NCI-H1092 treated with DMSO at 0.1 percent for 48 hours (cell line): ENCODE measurements at places on chromosomes 2 and 18.

- no peak for DNase-seq
Observed at GRCh38 chr18:58785171-58785805, 79.4 kb upstream of the ZNF532 start.

DNA sequence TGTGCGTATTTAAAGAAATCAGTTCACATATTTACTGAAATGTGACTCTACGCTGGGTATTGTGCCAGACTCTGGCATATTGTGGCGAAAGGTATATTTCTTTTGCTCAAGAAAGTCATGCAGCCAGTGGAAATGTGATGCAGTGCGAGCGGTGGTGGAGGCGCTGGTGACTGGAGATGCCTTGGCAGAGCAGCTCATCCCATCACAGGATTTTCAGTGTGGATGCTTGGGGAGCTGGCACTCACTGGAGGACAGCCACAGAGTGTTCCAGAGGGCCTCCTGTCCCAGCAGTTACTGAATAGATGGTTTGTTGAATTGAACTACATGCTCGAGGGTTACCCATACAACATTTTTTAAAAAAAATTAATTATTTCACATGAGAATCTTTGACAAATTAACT is 117.6 kb downstream of the ZNF407 start:
- DNase-seq = no peak

DNA sequence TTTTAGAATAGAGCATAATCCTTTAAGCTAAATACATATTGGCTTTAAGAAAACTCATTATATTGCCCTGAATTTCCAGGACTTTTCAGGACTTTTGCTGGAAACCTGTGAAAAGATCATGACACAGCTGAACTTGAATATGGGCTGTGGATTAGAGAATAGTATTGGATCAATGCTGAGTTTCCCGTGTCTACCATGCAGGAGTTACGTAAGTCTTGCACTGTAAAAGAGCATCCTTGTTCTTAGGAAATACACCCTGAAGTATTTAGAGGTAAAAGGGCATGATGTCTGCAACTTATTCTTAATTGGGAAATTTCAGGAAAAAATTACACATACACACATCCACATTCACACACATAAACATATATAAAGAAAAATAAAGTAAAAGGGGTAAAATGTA is 82.1 kb downstream of the ZFP36L2 start:
- DNase-seq = no peak

DNA sequence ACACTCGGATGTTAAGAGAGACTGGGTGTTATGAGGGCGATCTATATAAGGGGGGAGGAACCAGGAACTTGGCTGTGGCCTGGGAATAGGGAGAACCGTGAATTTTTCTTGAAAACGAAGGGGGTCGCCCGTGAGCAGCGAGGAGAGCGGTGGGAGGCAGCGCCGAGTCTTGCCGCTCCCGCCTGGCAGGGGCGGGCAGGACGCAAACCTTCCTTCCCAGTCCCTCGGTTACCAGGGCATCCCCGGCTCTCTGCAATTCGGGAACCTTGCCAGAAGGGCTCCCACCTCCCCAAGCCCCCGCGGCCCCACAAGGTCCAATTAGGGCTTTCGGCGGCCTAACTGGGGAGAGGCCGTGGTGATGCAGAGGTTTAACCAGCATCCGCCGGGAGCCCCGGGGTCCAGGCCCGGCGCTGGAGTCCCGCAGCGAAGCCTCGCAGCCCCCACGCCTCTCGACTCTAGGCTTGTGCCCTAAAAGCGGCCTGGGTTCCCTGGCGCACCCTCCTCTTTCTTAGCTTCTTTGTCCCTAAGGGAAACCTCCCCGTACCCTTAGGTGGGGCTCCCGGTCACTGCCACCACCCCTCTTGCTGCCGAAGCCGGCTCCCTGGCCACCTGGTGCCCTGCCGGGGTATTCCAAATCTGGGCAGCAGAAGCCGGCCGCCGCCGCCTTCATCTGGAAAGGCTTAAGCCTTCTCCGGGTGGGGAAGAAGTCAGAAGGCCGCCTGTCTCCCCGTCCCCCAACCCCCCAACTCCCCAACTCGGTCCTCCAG is 680 bp upstream of the FHOD3 start:
- peak; percentile 90 for DNase-seq

- DNase-seq = no peak
Observed at GRCh38 chr2:168079236-168079635, 168.2 kb downstream of the STK39 start.

- no peak for DNase-seq
Observed at GRCh38 chr2:158922601-158923000, 45.8 kb upstream of the TANC1 start.
